ENCODE measurements at places on chromosomes 12 and 14.

- DNase-seq, result no peak
Observed at GRCh38 chr14:90444077-90444696, 47.4 kb downstream of the CALM1 start.

- no peak for DNase-seq
Observed at GRCh38 chr12:107275530-107275929, 182.2 kb upstream of the CRY1 start.

GRCh38 chr14:24504425-24504950 lies 3.6 kb downstream of the CMA1 start:
- no peak for DNase-seq

DNA sequence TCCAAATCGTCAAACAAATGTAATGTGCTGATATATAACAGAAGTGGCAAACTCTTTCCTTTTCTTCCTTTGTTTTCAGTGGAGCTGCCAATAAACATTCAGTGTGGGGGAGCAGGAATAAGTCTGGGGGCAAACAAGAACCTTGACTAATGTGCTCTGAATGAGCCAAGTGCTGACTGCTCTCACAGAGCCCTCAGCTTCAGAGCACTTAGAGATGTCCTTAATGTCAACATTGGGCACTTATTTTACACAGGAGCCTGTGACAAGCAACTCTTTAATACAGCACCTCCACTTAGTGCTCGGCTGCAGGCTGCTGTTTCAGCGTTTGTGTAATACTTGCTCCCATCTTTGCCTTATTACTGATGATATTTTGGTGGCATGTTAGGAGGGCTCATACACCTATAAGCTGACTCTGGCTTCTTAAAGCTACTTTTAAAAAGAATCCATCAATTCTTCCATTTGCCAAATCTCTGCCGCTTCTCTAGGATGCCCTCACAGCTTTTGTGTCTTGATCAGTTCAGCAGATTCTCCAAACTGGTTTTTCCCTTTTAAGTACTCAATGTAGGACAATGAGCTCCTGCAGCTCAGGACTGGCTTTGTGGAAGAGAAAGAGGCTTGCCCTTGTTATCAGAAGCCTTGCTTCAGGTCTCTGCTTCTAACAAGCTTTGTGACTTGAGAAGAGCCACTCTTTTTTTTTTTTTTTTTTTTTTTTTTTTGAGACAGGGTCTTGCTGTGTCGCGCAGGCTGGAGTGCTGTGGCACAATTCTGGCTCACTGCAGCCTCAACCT lies 206.6 kb downstream of the MON2 start:
- no peak for DNase-seq

GRCh38 chr12:3777206-3777809 lies 24.4 kb upstream of the CRACR2A start:
- no peak for DNase-seq

DNA sequence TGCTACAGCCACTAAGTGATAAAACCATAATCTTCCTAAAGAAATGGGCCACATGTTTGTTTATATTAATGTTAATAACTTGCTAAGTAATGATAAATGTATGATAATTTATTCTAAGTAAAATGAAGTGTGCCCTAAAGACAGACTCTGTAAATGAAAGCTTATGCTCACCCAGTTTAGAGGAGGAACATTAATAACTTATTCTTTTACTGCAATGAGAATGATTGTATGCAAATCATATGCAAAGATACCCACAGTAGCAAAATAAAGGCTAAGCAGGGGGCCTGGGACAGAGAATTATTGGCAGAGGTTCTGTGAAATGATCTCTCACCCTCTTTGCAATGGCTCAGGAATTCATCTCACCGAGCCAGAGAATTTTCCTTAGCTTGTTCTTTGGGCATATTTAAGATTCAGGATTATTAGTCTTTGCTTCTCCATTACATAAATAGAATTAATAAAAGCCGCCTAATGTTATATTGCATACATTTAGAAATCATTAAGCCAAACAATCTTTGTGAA lies 75.9 kb downstream of the TMEM132D start:
- no peak for DNase-seq

- DNase-seq, result no peak
Observed at GRCh38 chr14:77936138-77936639, 136.3 kb downstream of the ADCK1 start.

- no peak for DNase-seq
Observed at GRCh38 chr12:116336542-116337065, 59.1 kb upstream of the MED13L start.

GRCh38 chr12:131592972-131593371 lies 117.9 kb upstream of the SFSWAP start:
- DNase-seq, result no peak

DNA sequence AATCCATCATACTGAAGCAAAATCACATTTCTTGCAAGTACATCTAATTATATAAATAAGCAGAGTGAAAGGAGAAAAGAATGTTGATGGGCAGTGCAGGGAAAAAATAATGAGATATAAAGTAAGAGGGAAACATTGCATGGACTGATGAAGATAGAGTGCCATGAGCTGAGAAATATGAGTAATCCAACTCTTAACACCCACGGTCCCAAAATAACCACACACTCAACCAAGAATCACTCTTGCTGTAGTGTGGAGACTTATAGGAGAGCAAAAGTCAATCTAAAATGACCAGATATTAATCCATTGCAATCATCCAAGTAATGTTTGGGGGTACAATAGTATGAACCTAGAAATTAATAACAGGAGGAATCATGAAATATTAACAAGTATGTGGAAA lies 40.2 kb downstream of the MYF5 start:
- no peak for DNase-seq

- DNase-seq, result no peak
Observed at GRCh38 chr14:67928375-67928774, 108.8 kb downstream of the RAD51B start.

GRCh38 chr12:75979181-75979580 lies 52.4 kb downstream of the PHLDA1 start:
- no peak for DNase-seq

GRCh38 chr14:102333795-102334705 lies 14.5 kb downstream of the ZNF839 start:
- no peak for DNase-seq

- no peak for DNase-seq
Observed at GRCh38 chr12:52347016-52347415, 20.3 kb downstream of the KRT85 start.

DNA sequence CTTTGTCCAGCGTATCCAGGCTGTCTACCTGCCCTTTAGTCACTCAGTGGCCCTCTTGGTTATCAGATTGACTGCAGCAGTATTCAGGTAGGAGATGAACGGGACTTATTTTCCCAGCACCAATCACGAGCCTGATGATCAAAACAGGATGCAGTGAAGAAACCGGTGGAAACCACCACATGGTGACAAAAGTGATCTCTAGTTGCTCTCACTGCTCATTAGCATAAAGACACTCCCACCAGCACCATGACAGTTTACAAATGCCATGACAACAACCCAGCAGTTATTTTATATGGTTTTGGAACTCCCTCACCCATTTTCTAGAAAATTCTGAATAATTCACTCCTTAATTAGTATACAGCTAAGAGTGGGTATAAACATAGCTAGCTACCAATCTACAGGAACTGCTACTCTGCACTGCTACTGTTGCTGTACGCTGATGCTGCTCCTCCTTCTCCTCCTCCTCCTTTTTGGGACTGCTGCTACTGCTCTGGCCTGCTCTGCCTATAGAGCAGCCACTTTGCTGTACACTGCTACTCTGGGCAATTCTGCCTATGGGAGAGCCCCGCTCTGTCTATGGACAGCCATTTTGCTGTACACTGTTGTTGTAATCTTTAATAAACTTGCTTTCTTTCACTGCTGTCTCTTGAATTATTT lies 142.5 kb upstream of the SSTR1 start:
- no peak for DNase-seq

DNA sequence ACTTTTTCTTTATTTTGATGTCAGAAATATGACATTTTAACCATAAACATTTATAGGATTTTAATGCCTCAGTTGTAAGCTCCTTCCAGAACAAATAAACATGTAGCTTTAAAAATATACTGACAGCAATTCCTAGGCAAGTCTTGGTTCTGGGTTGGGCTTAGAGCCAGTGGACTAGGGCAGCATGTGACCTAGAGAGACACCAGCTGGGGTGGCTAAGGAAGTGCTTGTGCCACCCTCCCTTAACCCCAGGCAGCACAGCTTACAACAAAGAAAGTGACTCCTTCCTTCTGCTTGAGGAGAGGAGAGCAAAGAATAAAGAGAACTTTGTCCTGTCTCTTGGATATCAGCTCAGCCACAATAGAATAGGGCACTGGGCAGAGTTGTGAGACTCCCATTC lies 61.6 kb upstream of the KTN1 start:
- DNase-seq, result no peak

DNA sequence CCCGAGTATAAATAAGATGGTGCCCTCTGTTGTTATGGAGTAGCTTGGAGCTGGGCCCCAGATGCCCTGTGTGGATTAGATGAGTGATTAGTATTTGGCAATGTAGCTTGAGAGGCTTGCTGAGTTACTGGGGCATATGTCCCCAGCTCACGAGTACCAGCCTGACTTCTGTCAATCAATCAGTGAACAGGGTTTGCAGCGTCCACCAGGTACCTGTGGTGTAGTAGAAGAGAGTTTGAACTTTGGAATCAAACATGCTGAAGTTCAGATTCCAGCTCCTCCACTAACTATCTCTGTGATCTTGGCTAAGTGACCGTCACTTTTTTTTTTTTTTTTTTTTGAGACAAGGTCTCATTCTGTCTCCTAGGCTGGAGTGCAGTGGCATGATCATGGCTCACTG lies 11.6 kb upstream of the TCL1B start:
- no peak for DNase-seq

DNA sequence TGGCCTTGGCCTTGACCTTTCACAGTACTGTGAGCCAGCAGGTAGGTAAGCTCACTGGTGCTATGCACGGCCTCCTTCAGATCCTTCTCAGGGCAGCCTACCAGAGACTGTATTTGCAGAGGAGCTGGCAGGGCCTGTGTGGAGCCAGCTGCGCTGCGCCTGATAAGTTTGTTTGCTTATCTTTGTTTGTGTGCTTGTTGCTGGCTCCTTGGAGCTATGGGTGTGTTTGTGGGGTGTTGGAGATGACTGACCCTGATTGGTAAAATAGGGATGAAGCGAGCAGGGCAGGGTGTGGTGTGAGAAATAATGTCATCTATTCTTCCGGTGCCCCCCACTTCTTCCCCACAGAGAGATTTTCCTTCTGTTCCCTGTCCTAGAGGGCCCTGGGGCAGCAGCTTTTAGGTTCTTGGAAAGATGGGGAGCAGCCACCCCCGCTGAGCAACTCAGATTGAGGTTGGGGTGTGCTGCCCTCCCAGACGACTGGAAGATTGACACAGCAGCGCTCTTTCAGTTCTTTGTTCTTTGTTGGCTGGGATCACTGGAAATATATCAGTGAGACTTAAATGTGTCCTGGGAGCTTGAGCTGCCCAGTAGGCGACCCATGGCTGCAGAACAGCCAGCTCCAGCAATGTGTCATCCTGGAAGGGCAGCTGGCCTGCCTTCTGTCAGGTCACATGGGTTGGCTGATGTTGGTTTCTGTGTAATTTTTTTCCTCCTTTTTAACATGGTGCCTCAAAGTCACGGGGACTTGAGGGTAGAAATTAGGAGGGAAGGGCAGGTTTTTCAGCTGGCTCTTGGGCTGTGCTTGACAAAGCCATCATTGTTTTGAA lies 19.6 kb downstream of the MLXIP start:
- DNase-seq, result no peak

DNA sequence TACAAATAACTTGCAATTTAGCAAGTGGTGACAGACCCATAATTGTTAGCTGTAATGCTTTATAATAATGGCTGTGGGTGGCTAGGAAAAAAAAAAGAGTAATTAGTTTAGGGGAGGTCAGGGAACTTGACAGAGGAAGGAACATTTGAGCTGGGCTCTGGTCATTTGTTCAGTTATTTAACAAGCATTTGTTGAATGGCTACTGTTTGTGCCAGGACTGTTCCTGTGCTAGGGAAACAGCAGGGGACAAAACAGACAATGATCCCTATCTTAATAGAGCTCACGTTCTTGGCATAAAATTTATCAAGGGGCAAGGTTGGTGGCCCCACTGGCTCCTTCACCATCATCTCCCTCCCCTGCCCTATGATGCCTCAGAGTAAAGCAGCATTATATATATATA lies 18.5 kb downstream of the CHST11 start:
- no peak for DNase-seq

GRCh38 chr14:29111554-29111953 lies 345.0 kb downstream of the FOXG1 start:
- no peak for DNase-seq

DNA sequence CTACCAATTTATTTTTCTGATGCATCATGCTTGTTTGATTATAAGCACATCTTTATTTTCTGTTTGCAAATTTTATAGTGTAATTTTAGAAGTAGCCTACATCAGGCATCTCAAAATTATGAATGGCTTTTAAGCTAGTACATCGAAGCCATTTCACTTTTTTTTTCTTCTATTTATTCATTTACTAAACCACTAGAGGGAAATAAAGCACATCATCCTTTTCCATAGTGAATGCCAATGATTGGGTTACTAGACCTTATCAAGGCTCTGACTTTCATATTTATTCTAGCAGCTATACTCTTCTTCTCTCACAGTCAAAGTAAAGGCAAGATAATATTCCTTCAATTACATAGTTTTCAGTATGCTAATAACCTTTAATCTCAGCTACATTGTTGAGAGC lies 736.4 kb upstream of the LRFN5 start:
- DNase-seq, result no peak

GRCh38 chr12:116441292-116441691 lies 117.9 kb upstream of the MAP1LC3B2 start:
- DNase-seq, result no peak

- DNase-seq, result no peak
Observed at GRCh38 chr12:43284486-43285158, 267.4 kb downstream of the ADAMTS20 start.

DNA sequence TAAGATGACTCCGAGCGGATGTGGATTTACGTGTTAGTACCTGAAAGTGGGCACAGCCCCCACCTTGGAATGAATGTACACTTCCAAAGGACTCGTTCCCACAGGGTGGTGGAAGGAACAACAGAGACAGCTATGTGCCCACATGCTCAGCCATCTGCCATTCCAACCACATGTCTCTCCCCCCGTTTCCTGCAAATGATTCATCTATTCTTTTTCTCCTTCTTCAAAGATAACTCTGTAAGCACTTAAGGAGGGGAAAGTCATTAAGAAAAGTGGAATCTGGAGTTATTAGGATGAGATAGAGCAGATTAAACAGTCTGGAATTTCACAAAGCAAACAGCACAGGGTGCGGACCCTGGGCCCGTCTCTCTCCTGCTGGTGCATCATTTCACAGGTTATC lies 18.5 kb upstream of the DUSP6 start:
- peak; percentile 68 for DNase-seq

GRCh38 chr12:2345902-2346301 lies 293.1 kb downstream of the CACNA1C start:
- DNase-seq, result no peak

All from GM04504 (cell line).